ENCODE measurements at places on chromosomes 4 and X.

DNA sequence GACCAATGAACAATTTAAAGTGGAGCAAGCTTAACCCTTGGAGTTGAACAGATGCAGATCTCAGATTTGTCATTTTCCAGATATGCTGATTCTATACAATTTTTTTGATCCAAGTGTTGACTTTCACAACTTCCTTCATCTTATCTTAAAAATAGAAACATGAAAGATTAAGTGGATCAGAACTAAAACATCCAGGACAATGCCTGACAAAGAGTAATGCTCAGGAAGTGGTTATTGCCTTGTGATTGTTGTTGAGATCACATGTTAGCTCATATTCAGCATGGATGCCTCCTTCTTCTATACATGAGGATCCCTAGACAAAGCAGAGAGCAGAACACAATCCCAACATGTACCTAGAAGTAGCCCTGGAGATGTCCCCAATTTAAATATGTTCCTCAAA is 160.9 kb downstream of the PPARGC1A start:
- no peak for DNase-seq

GRCh38 chr4:101693842-101694398 is 96.6 kb upstream of the BANK1 start:
- DNase-seq = no peak

DNA sequence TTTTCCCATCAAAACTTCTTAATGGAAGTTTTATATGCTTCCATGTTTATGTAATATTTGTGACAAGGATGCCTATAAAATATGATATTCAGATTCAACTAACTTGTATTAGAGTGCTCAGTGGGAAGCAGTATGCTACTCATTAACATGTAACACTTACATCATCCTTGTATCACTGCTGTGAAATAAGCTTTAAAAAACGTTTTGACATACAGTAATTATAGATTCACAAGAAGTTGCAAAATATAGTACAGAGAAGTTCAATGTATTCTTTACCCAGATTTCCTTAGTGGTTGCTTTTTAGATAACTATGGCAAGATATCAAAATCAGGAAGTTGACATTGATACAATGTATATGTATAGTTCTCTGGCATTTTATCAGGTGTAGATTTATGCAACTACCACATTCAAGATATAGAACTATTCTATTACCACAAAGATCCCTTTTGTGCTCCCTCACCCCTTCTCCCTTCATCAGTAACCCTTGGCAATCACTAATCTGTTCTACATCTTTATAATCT is 56.3 kb downstream of the DTHD1 start:
- no peak for DNase-seq

DNA sequence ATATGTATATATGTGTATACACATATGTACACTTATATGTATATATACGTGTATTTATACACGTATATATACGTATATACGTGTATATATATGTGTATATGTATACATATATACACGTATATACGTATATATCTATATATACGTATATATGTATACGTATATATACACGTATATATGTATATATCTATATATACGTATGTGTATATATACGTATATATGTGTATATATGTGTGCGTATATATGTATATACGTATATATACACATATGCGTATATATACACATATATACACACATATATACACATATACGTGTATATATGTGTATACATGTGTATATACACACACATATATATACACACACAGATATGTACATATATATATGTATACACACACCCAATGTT is 348.0 kb upstream of the LCORL start:
- DNase-seq = no peak

GRCh38 chr4:40629401-40630334 is at the start of gene RBM47:
Gene RBM47, minus strand, starts transcription at chr4:40629864. Its CDS starts 190,971 bp downstream, at chr4:40438893.
- DNase-seq = no peak

GRCh38 chr4:4418676-4419390 is 31.9 kb downstream of the NSG1 start:
- DNase-seq = no peak

DNA sequence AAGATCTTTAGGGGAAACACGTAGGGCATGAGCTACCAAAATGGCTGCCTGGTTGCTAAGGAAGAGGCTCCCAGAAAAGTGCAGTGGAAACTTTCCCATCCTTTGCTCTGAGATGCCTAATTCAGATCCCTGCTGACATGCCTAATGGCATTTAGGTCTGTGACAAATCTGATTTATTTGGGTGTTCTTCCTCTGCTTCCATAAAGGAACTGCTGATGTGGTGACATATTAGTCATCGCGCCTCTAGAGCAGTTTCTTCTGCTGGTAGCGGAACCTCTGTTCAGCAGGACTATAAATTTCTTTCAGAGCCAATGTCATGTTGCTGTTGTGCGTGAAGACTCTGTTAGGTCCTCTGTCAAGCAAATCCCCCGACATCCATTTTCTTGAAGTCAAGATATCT is 310.0 kb downstream of the PDHA2 start:
- no peak for DNase-seq

GRCh38 chrX:47619486-47620302 is at the start of gene SYN1:
Gene SYN1, minus strand, starts transcription at chrX:47619857. Its CDS starts 129 bp downstream, at chrX:47619728.
- peak; percentile 4 for DNase-seq

DNA sequence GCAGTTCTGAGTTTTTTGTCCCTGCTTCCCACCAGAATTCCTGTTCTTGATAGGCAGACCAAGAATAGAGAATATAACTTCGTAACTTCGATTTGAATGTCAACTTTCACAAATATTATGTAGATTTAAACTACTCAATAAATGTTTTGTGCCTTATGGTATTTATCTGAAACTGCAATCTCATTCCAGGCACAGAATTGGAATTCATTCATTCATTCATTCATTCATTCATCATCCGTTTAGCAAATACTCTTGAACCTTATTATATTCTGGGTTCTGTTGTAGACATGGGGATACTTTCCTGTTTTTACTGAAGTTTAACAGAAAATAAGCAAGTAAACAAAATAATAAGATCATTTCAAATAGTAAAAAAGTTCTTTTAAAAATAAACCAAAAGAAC is 324.4 kb downstream of the UNC5C start:
- no peak for DNase-seq

GRCh38 chr4:23937173-23937572 is 47.3 kb upstream of the PPARGC1A start:
- no peak for DNase-seq

DNA sequence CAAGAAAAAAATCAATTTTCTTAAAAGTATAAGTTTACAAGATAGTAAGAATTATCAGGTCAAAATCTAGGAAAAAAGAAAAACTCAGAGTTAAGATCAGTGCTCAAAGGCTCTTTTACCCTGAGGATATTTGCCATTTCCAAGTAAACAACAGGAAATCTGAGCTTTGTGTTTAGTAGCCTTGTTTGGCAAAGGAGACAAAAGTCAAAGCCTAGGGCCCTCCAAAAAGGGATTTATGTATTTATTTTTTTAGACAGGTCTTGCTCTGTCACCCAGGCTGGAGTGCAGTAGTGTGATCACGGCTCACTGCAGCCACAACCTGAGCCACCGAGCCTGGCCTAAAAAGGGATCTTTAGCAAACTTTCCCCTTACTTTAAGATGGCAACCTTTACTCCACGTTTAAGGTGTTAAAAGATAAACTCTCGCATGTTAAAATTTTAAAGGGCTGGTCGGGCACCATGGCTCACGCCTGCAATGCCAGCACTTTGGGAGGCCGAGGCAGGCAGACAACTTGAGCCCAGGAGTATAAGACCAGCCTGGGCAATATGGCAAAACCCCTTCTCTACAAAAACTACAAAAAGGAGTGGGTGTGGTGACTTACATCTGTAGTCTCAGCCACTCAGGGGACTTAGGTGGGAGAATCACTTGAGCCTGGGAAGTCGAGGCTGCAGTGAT is 21.3 kb upstream of the OPHN1 start:
- DNase-seq = no peak

DNA sequence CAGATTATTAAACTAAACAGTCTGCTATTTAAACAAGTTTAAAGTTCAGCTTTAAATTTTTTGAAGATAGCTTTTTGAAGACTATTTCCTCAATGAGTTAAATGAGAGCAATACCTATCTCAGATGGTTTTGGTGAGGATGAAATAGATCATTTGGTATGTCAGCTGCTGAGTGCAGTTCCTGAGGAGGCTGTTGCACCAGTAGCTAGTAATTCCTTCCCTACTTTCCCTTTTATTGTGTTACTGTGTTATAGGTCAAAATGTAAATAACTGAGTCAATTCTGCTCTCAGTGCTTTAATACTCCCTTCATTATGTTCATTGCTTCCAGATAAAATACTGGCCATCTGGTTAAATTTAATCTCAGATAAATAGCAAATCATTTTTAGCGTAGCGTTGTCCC is 48.6 kb downstream of the BMPR1B start:
- DNase-seq = no peak

DNA sequence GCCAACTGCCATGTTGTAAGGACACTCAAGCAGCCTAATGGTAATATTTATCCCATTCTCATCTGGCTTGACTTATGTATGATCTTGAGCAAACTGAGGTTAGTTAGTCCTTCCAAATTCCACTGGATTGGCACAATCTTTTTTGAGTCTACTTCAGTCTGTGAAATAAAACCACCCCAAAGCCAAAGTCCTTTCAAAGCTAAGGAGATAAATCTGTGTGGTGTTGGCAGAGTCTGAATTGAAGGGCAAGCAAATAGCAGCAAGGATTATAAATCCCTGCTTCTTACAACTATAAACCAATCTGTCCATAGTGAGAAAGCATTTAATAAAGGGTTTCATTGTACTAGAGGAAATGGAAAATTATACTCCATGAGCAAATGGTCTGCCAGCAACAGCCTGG is 233.9 kb upstream of the GLRA2 start:
- no peak for DNase-seq

DNA sequence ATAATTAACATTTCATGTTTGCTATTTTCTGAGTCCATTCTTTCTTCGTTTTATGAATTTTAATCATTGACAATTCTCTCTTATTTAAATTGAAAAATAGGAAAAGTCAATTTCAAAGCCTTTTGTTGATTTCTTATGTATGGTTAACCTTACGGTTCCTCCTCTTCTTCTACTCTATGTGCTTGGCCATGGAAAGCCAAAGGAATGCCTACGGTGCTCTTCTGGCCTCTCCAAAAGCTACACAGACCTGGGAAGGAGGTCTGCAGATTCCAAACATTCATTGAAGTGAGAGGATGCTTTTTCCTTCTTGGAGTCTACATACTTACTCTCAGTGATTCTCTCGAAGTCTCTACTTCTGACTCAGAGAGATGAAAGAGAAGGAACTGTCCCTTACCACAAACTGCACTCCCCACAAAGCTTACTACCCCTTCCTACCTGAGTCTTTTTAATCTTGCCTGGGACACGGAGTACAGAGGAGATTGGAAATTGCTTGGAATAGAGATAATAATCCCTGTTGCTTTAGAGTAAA is 863.1 kb upstream of the FTHL17 start:
- DNase-seq = no peak

DNA sequence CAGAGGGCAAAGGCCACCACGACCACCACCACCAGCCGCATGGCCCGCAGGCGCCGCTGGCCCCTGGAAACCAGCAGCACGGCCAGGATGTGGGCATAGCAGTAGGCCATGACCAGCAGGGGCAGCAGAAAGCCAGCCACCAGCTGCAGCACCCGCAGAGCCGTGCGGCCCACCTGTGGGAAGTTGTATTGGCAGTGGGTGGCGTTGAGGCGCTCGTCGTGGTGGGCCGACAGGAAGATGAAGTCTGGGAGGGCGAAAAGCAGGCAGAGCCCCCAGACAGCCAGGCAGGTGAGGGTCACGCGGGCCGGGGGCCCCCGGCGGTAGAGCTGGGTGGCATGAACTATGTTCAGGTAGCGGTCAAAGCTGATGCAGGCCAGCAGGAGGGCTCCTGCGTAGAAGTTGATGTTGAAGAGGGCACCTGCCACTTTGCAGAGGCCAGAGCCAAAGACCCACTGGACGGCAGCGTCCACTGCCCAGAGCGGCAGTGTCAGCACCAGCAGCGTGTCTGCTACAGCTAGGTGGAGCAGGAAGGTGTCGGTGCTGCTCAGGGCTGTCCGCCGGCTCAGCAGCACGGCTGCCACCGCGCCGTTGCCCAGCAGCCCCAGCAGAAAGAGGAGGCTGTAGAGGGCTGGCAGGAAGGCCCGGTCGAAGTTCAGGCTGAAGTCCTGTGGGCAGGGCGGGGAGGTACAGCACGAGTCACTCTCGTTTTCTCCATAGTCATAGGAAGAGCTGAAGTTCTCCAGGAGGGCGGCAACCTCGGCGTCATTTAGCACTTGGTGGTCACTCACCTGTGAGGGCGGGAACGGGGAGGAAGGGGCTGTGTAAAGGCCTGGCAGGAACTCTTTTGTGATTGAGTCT is 1.4 kb downstream of the CXCR3 start:
- no peak for DNase-seq

DNA sequence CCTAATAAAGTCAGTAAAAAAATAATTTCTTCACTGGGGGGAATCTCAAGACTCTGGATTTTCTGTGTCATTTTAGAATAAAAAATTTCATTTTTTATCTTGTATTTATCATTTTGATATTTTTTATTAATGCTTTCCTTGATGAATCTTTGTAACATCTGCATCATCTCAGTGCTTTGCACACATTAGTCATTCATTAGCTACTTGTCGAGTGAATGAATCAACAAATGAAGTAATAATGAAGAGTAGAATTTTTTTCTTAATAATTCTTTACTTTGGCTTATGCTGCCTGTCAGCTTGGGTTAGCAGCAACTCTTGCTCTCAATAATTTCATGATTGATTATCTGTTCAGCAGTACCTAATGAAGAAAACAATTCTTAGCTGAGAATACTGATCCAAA is 530.8 kb downstream of the GRXCR1 start:
- DNase-seq = no peak

GRCh38 chr4:4666187-4666586 is 124.3 kb upstream of the STX18 start:
- DNase-seq = no peak

GRCh38 chrX:129318375-129318774 is 204.9 kb downstream of the SMARCA1 start:
- DNase-seq = no peak

DNA sequence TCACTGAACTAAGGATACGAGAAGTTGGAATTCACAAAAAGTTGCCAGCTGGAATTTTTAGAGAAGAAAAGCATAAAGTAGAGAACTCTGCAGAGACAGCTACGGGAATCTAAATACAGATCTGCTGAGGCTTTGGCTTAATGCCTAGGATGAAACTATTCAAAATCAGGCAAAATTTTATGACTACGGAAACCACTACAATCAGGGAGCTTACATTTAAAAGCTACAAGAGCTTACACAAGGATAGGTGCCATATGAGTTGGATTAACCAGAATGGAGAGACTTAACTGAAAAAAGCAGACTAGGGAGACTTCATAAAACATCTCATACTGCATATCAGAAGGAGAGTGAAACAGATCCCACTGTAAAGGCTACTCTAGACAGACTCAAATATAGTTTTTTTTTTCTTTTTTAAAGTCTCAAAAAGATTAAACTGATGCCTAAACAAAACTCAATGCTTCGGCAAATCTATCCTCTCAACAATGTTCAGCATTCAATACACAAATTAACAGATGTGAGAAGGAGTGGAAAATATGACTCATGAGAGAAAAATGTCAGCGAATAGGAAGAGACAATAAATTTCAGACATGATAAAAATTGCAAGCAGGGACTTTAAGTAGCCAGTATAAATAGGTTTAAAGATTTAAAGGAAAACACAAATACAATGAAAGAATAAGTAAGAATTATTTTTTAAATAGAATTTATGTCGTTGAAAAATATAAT is 586.1 kb downstream of the FSTL5 start:
- no peak for DNase-seq

Measured in NCI-H187 (cell line).